ENCODE measurements at places on chromosomes 7 and 10. TPM values are rescaled to one million over a fixed set of nuclear protein-coding genes. Genes with fewer than 3 reads are reported as not detected.

DNA sequence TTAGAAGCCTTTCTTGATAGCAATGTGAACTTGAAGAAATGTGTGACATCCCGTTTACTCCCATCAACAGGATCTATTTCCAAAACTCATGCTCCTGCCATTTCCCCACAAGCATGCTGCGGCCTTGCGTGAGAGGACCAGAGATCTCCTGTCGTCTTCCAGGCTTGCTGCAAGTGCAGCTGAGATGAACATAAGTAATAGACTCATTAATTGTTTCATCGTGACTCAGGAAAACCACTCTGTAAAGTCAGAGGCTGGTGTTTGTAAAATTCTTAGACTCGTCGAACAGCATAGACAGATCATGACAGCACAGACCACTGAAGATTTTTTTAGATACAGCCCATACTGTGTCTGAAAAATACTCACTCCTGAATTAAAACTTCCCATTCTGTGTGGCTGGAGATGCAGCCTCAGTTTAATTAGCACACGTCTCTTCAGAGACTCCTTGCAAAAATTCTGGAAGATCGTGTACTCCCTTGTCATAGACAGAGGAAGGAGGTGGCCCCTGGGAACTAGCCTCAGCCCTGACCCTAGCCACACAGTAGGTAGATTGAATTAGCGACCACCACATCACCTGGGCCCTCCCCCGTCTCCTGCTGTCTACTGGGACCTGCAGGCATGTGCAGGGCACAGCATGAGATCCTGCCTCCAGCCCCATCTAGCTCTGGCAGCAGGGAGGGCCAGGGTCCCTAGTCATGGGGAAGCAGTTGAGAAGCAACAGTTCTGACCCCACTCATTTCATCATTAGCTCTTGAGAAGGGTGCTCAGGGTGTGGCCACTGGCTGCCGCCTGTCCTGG is 226.0 kb downstream of the CELF2 start:
- DNase-seq: peak; percentile 75

GRCh38 chr7:156861212-156861611 is 31.8 kb downstream of the LMBR1 start:
- no peak for DNase-seq

- DNase-seq: no peak
Observed at GRCh38 chr10:24715246-24715769, 8.4 kb downstream of the ARHGAP21 start.

- no peak for DNase-seq
Observed at GRCh38 chr10:18260310-18260922, 120.2 kb downstream of the CACNB2 start.

DNA sequence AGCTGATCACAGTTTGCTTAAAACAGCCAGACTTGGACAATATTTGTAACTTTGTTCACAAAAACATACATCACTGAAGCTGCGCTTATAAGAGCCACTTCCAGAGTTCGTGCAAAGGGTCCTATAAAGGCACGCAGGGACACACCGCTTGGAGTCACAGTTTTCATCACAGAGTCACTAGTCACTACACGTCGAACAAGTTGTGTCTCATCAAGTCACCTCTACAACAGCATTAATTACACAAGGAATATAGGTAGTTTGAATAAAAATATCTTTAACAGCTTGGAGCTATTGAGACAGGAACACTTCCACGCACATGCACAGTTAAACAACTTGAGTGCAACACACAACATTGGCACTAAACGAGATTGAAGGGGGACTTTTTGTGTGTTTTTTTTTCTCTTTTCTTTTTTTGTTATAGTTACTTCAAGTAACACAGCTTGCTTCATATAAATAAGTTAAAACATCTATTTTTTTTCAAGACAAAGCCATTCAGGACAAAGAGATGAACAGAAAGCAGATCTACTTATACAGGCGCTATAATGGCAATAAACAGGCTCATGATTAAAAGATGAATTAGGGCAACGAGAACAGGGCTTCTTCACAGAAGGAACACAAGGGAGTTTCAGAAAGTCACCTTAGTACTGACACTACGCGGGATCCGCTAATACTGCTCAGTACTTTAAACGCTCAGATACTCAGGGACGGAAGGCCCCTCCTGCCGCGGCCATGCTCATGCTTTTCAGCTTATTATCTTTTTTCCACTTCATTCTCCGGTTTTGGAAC is 2.2 kb downstream of the HOXA5 start:
- DNase-seq: no peak

- DNase-seq: no peak
Observed at GRCh38 chr7:131495669-131496498, 60.5 kb downstream of the PODXL start.

GRCh38 chr7:24409431-24410024 is 125.5 kb downstream of the NPY start:
- DNase-seq: no peak

DNA sequence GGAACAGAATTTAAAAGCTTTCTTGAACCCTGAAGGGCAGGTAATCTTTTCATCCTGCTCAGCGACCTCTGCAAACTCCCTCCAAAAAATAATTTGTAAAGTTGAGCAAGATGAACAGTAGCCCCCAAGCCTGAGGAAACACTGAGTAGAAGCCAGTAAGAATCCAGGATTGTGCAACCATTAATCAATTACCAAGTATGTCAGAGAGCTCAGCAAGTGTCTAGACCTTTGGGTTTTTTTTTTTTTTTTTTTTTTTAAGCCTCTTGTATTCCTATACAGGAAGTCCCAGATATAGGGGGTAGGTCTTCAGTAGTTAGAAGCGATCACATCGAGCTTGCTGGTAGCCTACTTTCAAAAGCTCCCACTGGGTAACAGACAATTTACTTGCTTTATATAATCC is 155.2 kb downstream of the DGKI start:
- peak; percentile 44 for DNase-seq

GRCh38 chr7:87432536-87432935 is 42.9 kb downstream of the ABCB4 start:
- no peak for DNase-seq

DNA sequence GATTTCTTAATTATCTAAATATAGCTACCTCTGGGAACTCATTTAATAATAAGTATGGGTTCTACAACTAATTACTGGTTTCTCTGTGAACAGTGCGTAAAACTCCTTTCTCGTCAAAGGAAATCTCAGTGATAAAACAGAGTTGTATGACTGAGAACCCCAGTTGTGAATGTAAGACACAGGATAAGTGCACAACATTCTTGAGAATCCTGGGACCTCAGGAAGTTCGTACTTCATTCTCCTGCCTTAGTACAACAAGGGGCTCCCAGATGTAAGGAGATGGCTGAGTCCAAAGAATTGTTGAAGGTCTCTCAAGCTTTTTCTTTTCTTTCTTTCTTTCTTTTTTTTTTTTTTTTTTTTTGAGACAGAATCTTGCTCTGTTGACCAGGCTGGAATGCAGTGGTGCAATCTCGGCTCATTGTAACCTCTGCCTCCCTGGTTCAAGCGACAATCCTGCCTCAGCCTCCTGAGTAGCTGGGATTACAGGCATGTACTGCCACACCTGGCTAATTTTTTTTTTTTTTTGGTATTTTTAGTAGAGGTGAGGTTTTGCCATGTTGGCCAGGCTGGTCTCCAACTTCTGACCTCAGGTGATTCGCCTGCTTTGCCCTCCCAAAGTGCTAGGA is 12.5 kb downstream of the DENND10 start:
- DNase-seq: no peak

- no peak for DNase-seq
Observed at GRCh38 chr7:50659329-50659965, 94.2 kb upstream of the DDC start.

- DNase-seq: no peak
Observed at GRCh38 chr7:157895520-157896375, 558.9 kb downstream of the DNAJB6 start.

- DNase-seq: peak; percentile 32
Observed at GRCh38 chr7:77537778-77538280, 734 bp downstream of the PTPN12 start.

DNA sequence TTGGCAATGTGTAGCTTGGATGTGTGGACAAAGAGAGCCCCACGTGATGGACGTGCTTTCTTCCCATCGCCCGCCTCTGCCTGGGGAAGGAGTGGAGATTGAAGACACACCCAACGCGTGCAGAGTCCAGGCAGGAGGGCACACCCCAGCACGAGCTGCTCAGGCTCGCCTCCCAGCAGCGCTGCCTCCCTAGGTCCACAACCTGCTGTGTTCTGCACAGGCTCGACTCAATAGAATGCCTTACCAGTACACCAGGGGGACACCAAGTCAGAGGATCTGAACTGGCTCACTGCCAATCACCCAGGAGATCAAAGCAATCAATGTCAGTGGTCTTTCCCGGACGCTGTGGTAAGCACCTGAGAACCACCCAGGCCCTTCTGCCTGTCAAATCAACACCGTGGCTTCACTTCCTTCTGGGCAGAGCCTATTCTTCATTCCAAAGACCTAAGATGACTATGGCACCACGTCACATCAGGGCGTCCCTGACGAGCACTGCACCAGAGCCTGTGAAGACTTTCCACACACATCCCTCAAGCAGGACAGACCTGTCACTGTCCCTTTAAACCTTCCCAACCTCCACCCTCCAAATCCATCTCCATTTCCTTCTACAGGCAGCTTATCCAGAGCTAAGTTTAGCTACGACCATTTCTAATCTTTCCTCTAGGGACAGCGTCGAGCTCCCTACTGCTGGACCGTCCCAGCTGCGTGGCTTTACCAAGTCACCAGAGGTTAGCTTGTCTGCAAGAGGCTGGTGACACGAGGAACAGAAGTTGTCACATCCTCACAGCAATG is 72.3 kb downstream of the AMZ1 start:
- DNase-seq: peak; percentile 52

- no peak for DNase-seq
Observed at GRCh38 chr10:96585736-96586418, 935 bp downstream of the TM9SF3 start.

DNA sequence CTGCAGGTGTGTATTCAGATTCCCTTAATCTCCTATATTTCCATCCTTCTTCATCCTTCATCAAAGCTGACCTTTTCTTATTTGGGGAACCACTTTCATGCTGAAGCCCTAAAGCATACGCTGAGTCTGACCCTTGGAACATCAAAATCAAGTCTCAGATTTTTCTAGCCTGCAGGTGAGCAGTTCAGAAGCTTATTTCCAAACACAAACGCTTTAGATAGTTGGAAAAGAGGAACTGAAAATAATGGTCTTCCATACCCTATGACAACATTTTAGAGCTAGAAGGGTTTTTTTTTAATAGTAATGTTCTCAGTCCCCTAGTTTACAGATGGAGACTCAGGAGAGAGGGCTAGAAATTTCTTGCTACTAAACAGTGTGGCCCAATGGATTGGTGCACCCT is 1.6 kb upstream of the AGK start:
- DNase-seq: no peak

DNA sequence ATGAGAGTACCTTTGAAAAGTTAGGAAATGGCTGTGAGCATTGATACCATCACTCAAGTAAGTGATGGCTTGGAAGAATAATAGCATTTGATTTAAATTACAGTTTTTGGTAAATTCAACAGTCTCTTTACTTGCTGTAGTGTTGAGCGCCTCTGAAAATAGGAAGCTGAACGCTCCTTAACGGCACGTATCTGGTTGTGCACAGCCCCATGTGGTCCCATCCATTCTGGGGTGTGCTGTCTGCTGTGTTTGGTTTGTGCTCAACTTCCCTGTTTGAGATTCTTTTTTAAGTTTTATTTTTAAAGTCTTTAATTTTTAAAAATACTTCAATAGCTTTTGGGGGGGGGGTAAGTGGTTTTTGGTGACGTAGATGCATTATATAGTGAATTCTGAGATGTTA is 51.5 kb downstream of the DNAJB6 start:
- no peak for DNase-seq

DNA sequence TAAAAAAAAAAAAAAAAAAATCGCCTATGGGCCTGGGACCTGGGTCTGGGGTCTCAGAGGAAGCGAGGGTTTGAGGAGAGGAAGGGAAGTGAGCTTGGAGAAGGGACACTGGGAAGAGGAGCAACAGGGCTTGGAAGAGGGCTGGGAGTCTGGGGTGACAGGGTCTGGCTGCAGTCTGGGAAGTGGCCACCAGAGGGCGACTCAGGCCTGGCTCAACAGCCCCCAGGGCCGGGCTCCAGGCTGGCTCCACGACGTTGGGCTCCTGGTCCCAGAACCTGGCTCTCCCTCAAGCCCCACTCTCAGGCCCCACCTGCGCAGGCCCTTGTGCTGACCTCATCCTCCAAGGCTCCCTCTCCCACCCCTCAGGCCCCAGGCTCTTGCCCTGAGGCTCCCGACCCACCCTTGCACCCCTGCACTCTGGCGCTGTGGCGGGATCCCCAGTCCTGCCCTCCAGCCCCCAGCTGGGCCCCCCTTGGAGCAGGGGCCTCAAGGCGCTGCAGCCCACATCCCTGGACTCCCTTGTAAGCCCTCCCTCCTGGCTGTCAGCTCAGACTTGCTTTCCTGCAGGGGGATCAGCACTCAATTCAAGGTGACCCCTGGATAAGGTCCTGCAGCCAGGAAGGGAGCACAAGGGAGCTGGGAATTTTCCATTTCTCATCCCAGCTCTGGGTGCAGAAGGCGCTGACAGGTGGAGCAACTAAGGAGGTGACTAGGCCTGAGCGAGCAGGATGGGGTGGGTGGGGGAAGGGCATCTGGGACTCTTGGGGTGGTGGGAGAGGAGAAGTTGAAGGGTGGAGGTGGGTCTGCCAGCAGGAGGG is 5.4 kb upstream of the SPACDR start:
- peak; percentile 45 for DNase-seq

- DNase-seq: no peak
Observed at GRCh38 chr7:28776463-28777157, 181.5 kb downstream of the TRIL start.

DHTKD1 gene
- 20.0 TPM for total RNA-seq

VGF gene
- 0.66 TPM for total RNA-seq

TRIL gene
- total RNA-seq: 0.17 TPM

CRPPA gene
- 1.5 TPM for total RNA-seq

INHBA gene
- total RNA-seq: 4.1 TPM

CYP3A7 gene
- 37.8 TPM for total RNA-seq

Measured in fibroblast of lung (primary cell).